Fibroblast of skin of right quadriceps (primary cell): ENCODE measurements at places on chromosomes 5 and 9.
A peak's percentile ranks its signal among the peaks of the same experiment; 100 is the strongest.

DNA sequence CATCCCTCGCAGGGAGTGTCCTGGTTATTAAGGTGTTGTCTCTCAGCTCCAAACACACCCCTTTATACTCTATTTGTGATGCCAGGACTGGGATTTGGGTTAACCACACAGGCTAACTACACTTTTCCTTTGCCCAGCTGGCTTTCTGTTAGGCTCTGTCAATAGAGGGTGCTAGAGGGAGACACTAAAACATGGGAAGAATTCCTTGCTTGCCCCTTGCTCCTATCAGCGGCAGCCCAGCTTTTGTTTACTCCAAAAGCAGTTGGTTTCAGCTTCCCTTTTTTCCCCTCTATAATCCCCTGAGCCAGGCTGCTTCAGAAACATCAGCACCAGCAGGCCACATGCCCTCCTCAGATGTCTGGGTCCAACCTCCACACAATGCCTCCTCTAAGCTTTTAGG, 297.1 kb downstream of the KCTD16 start:
- DNase-seq = peak; percentile 52

DNA sequence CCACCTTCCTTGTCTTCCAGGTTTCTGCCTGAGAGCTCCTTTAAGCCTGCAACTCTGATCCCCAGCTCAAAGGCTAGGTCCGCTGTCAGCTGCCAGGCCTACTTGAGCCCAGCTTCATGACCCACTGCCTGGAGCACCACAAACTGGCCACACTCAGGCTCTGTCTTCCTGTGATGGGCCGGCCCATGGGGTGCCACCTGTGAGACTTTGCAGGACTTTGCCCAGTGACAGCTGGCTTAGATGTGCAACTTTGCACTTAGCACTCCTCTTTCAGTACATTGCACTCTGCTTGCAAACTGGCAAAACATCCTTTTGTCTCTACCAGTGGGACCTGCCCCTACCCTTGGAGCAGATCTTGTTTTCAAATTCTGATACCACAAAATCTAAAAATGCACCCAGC, 311.5 kb upstream of the PDE4D start:
- DNase-seq = no peak

DNA sequence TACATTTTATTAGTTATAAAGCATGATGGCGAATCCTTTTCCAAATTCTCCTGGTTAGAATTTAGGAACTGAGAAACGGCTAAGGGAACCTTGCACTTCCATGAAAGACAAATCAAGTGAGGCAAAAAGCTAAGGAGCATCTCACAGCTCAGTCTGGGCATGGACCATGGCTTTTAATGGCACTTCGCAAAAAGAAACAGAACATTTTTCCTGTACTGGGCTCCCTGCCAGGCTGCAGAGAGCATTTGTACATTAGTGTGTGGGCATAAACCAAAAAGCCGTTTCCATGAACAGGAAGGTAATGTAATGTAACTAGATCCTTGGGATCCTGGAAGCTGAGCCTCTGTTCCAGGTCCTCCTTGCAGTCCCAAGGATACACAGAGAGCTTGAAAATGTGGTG, 354.2 kb downstream of the MRPS30 start:
- DNase-seq = no peak

DNA sequence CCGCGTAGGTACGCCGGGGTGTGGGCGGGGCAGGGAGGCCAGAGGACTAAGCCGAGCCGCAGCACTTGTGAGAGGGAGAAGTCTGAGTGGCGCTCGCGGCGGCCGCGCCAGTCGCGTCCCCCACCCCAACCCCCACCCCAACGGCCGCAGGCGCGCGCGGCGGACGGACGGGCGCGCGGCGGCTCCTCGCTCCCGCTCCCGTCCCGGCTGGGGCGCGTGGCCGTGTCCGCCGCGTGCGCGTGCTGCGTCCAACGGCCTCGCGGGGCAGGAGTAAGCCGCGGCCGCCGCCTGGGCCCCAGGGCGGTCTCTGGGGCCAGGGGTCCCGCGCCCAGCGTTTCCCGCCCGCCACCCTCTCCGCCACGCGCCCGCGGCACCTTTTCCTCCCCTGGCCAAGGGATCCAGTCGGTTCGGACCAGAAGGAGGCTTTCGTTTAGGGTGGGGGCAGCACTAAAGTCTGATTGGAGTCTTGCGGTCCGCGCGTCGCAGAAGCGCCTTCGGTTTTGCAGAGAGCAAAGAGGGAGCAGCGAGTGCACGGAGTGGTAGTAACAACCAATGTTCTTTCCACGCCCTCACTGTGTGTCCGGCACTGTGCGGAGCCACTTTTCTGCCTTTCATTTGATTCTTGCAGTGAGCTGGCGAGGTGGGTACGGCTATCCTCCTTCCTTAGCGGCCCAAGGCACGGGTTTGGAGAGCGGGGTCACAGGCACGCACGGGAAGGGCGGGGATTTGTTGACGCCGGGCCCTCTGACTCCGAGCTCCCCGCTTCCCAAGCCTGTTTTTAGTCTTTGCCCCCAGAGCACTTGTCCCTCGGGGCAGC, 483 bp downstream of the G3BP1 start:
- peak; percentile 14 for DNase-seq

- peak; percentile 47 for DNase-seq
Measured at GRCh38 chr5:122311961-122312590, at the start of gene SNCAIP. Gene SNCAIP, plus strand, starts transcription at chr5:122312237. Its CDS starts 78,898 bp downstream, at chr5:122391135.

DNA sequence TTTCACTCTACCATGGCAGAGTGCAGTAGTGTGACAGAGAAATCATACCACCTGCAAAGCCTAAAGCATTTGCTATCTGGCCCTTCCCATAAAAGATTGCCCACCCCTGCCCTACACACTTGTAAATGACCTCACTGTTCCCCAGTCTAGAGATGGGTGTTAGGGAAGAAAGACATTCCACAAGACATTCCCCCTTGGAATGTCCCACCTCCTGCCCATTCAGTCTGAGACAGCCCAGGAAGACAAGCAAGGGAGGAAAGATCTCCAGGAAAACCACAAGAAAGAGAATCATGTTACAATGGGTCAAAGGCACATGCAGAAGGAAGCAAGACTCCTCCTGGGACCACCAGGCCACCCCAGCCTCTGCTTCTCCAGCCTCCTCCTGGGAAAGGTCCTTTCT, 230.0 kb downstream of the AGTPBP1 start:
- DNase-seq = no peak

DNA sequence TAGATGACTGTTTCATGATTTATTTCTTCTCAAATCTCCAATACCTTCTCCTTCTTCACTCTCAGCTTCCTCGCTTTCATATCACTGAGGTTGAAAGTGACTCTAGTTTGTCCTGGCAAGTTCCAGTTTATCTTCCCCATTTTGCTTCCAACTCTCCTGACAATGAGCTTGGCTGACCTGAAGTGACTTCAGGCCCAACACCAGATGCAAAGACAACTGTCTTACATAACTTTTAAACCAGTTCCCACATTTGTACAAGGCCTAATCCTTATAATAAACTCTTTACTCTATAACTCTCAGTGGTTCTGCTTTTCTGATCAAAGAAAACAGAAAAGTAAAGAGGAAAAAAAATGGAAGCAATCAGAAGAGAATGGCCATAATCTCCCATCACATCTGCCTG, 22.0 kb downstream of the GNG10 start:
- DNase-seq = no peak

DNA sequence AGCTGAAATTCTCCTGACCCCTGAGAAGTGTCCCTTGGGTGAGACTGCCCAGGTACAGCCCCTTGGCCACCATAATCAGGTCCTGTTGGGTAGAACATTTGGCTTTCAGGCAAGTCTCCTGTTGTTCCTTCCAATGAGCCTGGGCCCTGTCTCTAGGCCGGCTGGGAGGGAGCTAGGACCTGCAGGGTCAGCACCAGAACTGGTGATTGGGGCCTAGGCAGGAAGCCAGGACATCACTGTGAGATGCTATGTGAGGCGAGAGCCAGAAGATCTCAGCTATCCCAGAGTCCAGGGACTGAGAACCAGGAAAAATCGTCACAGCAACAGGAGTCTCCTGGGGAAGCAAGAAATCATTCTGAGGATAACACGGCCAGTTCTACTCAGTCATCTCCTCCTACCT, 51.5 kb downstream of the PCDH1 start:
- no peak for DNase-seq

DNA sequence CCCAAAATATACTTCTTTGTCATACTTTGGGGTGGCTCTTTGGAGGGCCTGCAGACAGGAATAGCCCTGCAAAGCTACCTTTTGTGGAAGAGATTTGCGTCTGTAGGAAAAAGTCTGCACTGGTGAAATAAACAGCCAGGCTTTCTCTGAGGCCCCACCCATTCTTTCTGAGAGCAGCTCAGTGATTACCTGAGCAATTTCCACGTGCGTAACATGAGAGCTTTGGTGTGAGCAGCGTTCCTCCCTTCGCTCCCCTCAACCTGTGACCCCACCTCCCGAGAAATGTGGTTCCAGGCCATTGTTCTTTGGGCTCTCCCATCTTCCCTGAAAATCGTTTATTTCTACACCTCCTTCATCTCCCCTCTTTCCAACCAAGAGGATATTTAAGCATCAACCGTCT, 23.8 kb upstream of the FBP1 start:
- DNase-seq = no peak

GRCh38 chr9:133352635-133353340, 3.5 kb downstream of the SURF1 start:
- DNase-seq = no peak

DNA sequence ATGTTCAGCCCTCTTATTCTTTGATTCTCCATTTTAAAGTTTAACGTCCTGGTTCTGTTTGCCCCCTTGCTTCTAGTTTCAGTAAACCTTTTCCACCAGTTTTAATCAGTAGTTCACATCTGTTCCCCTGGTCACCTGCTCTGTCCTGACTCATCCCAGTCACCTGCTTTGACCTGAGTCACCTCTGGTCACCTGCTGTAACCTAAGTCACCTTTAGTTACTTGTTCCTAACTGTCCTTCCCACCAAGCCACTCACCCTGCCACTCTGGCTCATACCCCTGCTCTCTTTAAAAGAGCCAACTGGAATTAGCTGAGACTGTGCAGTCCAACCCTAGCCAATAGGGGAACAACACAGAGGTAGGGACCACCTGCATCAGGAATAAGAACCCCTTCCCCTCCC, 43.0 kb downstream of the SEMA6A start:
- DNase-seq = no peak

- DNase-seq = no peak
Measured at GRCh38 chr5:136242611-136243010, 49.6 kb upstream of the SMIM32 start.

DNA sequence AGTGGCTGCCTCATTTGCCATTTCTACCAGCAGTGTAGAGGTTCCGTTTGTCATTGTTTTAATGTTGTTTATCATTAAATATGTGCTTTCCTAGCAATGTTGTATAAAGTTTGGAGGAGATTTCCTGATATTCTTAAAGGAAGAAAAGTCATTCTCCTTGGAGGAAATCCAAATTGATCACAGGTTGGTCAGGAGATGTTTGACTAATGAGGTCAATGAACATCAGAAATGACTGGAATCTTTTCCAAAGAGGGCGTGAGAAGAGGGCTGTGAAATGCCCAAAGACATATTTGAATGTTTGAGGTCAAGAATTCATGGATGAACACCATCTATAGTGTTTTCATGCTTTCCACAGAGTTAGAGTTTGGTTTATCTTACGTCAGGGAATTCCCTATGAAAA, 471.3 kb downstream of the MAT2B start:
- peak; percentile 17 for DNase-seq

DNA sequence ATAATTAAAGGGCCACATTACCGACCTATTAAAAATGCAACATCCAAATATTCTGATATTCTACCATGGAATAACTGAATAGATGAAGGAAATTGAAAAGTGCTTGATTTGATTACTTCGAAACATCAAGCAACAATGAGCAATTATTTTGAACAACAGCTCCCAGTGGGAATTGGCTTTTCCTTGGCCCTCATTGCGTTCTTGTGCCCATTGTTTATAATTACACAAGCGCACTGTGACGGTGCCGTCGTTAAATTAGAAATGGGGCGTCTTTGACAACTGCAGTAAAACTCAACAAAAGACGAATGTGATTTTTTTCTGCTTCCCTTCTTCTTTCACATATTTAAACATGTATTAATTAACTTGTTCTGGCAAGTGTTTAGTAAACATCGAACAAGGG, 61.6 kb downstream of the CDH6 start:
- no peak for DNase-seq

DNA sequence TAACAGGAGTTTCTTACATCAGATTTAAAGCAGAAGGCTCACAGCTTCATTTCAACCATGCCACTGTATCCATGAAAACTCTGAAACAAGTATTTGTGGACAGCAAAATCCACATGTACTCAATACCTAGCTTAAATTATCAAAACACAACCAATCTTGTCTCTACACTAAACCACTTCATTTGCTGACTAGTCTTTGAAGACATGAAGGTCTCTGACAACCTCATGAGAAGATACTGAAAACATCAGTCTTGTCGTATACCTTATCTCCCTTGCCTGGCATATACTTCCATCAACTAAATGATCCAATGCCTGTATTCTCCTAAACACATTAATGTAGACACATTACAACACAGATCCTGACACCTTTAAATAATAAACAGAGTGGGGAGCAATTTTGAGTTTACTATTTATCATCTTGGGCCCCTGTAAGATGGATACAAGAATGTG, 2.9 kb downstream of the RPS23 start:
- no peak for DNase-seq

GRCh38 chr9:137049544-137050449, 3.8 kb upstream of the NPDC1 start:
- no peak for DNase-seq
